Upper lobe of right lung (tissue), 1 donor: ENCODE measurements at places on chromosomes 11 and 22. TPM values are rescaled to one million over a fixed set of nuclear protein-coding genes. Genes with fewer than 3 reads are reported as not detected.

- DNase-seq = no peak
Observed at GRCh38 chr11:77372726-77373125, 71.2 kb upstream of the GDPD4 start.

Gene DEFB131B
- not detected for total RNA-seq

Gene TPP1
- 207 TPM for total RNA-seq

Gene NCR3LG1
- 5.6 TPM for total RNA-seq

- DNase-seq = peak; percentile 53
Observed at GRCh38 chr11:70573701-70574151, 175.4 kb downstream of the CTTN start.

Gene PATE3
- total RNA-seq = not detected

DNA sequence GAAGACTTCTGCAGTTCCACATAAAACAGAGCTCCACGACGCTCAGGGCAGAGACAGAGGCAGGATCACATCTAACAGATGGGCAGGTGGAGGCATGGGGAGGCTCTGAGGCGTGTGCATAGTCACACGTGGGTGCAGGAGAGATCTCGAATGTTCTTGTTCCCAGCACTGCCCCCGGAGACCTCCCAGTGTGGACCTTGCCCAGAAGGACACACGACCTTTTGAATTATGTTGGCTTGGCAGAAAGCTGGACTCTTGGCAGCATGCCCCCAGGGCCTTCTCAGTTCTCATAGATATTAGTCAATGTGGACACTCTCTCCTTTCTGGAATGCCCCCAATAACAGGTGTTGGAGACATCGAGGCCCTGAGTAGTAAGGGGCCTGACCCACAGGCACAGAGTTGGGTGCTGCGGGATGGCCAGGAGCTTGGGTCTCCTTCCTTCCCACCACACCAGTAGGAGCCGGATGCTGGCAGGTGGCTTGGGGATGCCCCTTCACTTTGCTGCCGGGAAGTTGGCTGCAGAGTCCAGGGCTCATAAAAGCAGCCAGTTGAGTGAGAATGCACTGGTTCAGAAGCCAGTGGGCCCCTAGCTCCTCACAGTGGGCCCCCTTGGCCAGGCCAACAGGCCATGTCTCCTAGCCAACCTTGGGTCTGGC lies 12.1 kb downstream of the MYEOV start:
- DNase-seq = peak; percentile 57
